ENCODE measurements at places on chromosomes 2 and 18. TPM values are rescaled to one million over a fixed set of nuclear protein-coding genes. Genes with fewer than 3 reads are reported as not detected.

DNA sequence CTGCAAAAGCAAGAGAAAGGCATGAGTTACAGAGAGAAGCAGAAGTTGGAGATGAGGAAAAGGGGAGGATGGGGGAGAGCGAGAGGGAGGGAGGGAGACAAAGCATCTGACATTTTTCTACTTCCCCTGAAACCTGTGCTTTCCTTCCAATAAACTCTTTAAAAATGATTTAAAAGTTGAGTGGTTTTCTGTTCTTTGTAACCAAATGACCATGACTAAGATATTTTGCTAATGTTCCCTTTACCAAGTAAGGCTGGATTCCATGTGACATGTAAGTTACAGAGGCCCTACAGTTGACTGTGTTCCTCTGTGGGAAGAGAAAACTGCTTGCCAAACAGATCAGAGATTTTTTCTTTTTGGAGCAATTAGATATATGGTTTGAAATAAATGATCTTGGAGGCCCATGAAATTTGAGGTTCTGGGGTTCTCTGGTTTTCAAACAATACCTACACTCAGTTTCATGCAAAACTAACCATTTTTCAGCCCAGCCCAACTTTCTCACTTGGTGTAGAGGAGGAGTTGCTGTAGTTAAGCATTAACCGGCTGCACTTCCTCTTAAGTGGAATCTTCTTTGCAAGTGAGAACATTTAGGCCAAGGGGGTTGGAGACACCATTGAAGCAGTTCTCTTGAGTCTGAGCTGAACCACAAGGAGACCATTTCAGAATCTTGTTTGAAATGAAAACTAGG, 34.5 kb downstream of the INSIG2 start:
- DNase-seq: no peak

Gene CDH7
- 33.5 TPM for total RNA-seq

Gene SLC16A14
- total RNA-seq: 7.4 TPM

- DNase-seq: no peak
Observed at GRCh38 chr2:47805850-47806249, 22.9 kb downstream of the MSH6 start.

- DNase-seq: no peak
Observed at GRCh38 chr2:215796140-215796855, 217.1 kb downstream of the MREG start.

DNA sequence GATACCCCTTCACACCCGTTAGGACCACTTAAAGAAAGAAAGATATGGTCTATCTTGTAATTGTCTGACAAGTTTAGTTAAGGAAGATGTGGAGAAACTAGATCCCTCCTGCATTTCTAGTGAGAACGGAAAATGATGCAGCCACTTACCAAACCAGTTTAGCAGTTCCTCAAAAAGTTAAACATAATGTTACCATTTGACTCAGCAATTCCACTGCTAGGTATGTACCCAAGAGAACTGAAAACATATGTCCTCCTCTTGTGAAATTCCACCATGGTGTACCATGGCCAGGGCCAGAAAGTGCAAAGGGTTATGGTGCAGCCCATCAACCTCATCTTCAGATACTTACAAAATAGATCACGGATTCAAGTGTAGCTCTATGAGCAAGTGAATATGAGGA, 79.0 kb upstream of the ID2 start:
- no peak for DNase-seq

Gene FABP1
- total RNA-seq: not detected

DNA sequence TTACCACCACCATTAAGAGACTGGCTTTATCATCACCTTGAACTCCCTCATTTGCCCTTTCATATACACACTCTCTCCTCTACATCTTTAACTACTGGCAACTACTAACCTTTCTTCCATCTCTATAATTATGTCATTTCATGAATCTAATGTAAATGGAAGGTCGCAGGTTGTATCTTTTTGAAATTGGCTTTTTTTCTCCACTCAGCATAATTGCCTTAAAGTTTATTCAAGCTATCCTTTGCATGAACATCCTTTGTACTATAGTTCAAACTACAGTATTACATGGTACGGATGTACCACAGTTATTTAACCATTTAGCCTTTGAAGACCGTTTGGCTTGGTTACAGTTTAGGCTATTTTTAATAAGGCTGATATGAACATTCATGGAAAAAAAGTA, 129.5 kb upstream of the ZNF804A start:
- DNase-seq: no peak

DNA sequence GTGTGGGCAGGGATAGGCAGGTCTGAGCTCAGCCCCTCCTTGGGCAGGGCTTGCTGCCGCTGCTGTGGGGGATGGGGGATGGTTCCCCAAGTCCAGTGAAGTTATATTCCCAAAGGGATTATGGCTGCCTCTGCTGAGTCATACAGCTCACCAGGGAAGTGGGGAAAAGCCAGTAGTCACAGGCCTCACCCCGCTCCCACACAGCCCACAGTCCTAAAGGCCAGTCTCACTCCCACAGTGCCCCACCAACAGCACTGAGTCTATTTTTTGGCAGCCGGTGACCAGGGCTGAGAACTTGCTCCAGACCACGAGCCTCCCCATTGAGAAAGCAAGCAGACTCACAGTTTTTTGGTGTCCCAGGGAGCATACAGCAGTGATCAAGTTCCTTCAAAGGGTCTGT, 173.3 kb downstream of the OSR1 start:
- DNase-seq: no peak

- no peak for DNase-seq
Observed at GRCh38 chr18:74257083-74257482, 34.7 kb downstream of the CYB5A start.

GRCh38 chr18:72652990-72653593, 109.0 kb upstream of the CBLN2 start:
- no peak for DNase-seq

Data from sciatic nerve (tissue), 2 donors.